ENCODE measurements at places on chromosomes 4 and X. TPM values are rescaled to one million over a fixed set of nuclear protein-coding genes. Genes with fewer than 3 reads are reported as not detected.

Gene GRPR
- not detected for total RNA-seq

Gene ASMTL
- 44.0 TPM for total RNA-seq

Gene GLRA2
- not detected for total RNA-seq

Gene RASL11B
- total RNA-seq, result 6.4 TPM

Gene APBB2
- total RNA-seq, result 90.8 TPM

Gene NXF3
- total RNA-seq, result not detected

Gene ASB12
- total RNA-seq, result not detected

Gene CLDN2
- not detected for total RNA-seq

Gene PRIMPOL
- 9.2 TPM for total RNA-seq

Gene ABLIM2
- 0.43 TPM for total RNA-seq

Gene DMRTC1
- total RNA-seq, result not detected

Gene WAS
- not detected for total RNA-seq

Gene PROM1
- total RNA-seq, result not detected

Gene TMEM35A
- total RNA-seq, result 4.4 TPM

Gene MAGEB10
- not detected for total RNA-seq

Gene RASGEF1B
- not detected for total RNA-seq

Gene TKTL2
- total RNA-seq, result not detected

Gene NMU
- not detected for total RNA-seq

Gene CFAP47
- not detected for total RNA-seq

Gene LUZP4
- total RNA-seq, result not detected

Gene ADH1A
- total RNA-seq, result not detected

Gene TCEAL5
- total RNA-seq, result not detected

Gene WFS1
- 36.5 TPM for total RNA-seq

Gene CYBB
- total RNA-seq, result 0.12 TPM

Gene HPSE
- total RNA-seq, result 3.7 TPM

Gene ASMT
- not detected for total RNA-seq

Gene CTSO
- 15.5 TPM for total RNA-seq

Gene KLHL34
- total RNA-seq, result not detected

Gene FGF13
- 0.35 TPM for total RNA-seq

Gene HERC6
- total RNA-seq, result 1.2 TPM

Gene LEF1
- not detected for total RNA-seq

Gene CABS1
- not detected for total RNA-seq

Gene TMPRSS11A
- total RNA-seq, result not detected

Gene KLHL4
- total RNA-seq, result 7.5 TPM

Gene TMPRSS11E
- total RNA-seq, result not detected

Gene FRMPD4
- total RNA-seq, result 12.6 TPM

Gene NSG1
- 33.4 TPM for total RNA-seq

Gene ELF2
- 29.6 TPM for total RNA-seq

Gene BRS3
- not detected for total RNA-seq

Gene CYSLTR1
- total RNA-seq, result not detected

Gene ZMAT1
- total RNA-seq, result not detected

Gene HPF1
- total RNA-seq, result 20.2 TPM

Gene PLAC8
- not detected for total RNA-seq

Gene CCDC120
- 1.5 TPM for total RNA-seq

Gene SOX3
- total RNA-seq, result not detected

Gene C1QTNF7
- 0.35 TPM for total RNA-seq

Gene TMEM150C
- total RNA-seq, result 0.23 TPM

All from pericardium fibroblast (primary cell).